ENCODE measurements at places on chromosomes 13 and 19.

DNA sequence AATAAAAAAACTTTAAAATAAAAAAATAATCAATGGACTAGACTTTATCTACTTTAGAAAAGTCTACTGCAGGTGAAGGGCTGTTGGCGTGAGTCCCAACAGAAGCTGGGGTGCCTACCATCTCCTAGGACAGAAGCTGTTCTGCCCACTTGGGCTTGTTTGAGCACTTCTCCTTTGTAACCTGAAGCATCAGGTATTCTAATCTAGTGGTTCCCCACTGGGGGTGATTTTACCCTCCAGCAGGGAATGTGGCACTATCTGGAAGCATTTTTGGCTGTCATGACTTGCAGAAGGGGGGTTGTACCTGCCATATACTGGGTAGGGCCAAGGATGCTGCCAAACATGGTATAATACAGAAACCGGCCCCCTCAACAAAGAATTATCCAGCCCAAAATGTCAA lies 16.2 kb upstream of the DOCK9 start:
- DNase-seq = no peak

GRCh38 chr19:1773184-1773583 lies 19.9 kb downstream of the ONECUT3 start:
- peak; percentile 70 for DNase-seq

DNA sequence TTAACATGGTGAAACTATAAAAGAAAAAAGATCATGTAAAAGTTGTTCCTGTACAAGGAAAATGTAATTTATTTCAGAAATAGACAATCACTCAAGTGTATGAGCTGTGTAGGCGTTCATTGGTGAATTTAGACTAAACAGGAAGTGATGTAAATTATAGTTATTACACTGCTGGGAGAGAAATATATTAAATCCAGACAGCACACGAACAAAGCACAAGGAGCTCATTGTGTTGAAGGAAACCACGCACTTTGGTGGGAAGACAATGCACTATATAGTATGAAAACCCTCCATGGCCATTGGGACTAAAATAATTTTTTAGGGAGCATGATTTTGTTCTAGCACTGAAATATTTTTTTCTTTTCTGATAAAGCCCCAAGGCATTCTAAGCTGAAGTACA lies 450.5 kb downstream of the KLF12 start:
- no peak for DNase-seq

DNA sequence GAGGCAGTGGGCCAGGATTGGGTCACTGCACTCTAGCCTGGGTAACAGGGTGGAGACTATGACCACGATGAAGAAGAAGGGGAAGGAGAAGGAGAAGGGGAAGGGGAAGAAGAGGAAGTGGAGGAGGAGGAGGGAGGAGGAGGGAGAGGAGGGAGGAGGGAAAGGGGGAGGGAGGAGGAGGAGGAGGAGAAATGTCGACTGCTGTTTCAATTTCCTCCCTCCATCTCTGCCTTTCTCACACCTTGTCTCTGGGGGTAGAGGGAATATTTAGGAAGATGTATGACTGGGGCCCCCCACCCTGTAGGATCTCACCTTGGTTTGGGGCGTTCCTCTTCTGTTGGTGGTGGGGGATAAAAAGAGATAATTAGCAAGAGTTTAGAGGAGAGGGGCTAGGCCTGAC lies 3.8 kb downstream of the TNNT1 start:
- no peak for DNase-seq

GRCh38 chr13:86383151-86383550 lies 583.9 kb upstream of the SLITRK6 start:
- DNase-seq = no peak

DNA sequence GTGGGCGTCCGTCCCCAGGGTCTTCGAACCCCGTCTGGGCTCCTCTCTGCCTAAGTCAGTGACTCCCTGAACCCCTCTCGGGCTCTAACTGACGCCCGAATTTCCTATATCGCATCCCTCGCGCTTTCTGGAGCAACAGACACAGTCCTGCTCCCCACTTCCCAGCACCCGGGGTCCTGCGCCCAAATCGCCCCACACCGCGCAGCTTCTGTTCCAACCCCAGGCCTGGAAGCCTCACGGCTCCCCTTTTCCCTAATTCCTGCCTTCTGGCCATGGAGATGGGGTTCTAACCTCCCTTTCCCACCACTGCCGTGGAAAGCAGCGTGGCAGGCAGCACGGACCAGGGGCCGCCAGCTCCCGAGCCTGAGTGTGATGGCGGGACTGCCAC lies 1.6 kb upstream of the GRTP1 start:
- no peak for DNase-seq

- no peak for DNase-seq
Measured at GRCh38 chr13:73703606-73704005, 430.6 kb downstream of the KLF12 start.

DNA sequence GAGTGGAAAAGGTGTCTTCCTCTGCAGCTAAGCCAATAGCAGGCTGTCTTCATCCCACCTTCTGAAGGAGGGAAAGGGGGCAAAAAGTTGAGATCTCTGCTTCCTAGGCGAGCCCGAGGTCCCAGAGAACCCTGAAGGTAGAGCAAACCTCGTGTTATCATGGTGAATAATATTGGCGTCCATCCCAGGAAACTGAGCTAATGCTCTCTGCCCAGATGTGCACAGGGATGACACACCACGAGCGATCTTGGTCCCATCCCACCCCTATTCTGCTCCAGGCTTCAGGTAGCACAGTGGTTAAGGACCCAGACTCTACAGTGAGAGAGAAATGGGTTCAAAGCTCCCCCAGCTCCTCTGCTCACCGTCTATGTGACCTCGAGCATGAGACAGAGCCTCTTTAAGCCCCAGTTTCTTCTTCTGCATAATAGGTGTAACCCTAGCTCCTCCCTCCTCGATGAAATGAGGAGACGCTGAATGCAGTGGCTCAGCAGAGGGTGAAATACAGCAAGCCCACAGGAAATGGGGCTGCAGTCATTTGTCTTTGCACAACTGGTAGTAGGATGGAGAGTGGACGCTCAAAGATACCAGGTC lies 9.9 kb upstream of the CEACAM20 start:
- DNase-seq = peak; percentile 34
